T-helper 1 cell treated with Interleukin-12 subunit alpha and Interleukin-12 subunit beta and Interleukin-4 antibody, amounts not matched to agents 30 ng/mL and 1 ng/mL, for 36 hours (primary cell): ENCODE measurements at places on chromosomes 6 and 20. TPM values are rescaled to one million over a fixed set of nuclear protein-coding genes. Genes with fewer than 3 reads are reported as not detected.

SOBP gene
- 0.20 and 0.27 TPM in 2 replicates for total RNA-seq

SMLR1 gene
- not detected in 2 replicates for total RNA-seq

PTCRA gene
- not detected in 2 replicates for total RNA-seq

FAM162B gene
- total RNA-seq, result not detected in 2 replicates

GTSF1L gene
- 0.71 TPM in 1 of 2 replicates, not detected in the other for total RNA-seq

CST1 gene
- not detected in 2 replicates for total RNA-seq

RUNX2 gene
- 12.7 and 14.6 TPM in 2 replicates for total RNA-seq

STX7 gene
- total RNA-seq, result 24.3 and 24.7 TPM in 2 replicates

CAP2 gene
- total RNA-seq, result not detected in 2 replicates

GJA10 gene
- total RNA-seq, result 0.15 and 0.22 TPM in 2 replicates

SUMO4 gene
- total RNA-seq, result 17.3 and 18.7 TPM in 2 replicates

CAGE1 gene
- total RNA-seq, result 0.07 TPM in 1 of 2 replicates, not detected in the other

CST4 gene
- not detected in 2 replicates for total RNA-seq

EEF1A2 gene
- total RNA-seq, result 1.2 and 1.6 TPM in 2 replicates

PMEPA1 gene
- total RNA-seq, result 0.47 TPM in 1 of 2 replicates, not detected in the other

THBD gene
- not detected in 2 replicates for total RNA-seq

NMBR gene
- not detected in 2 replicates for total RNA-seq

FAM209B gene
- total RNA-seq, result 2.5 and 2.7 TPM in 2 replicates

TSHZ2 gene
- 28.4 and 29.4 TPM in 2 replicates for total RNA-seq

ASCC3 gene
- total RNA-seq, result 73.1 and 76.7 TPM in 2 replicates

PPIL6 gene
- 0.29 TPM in 1 of 2 replicates, not detected in the other for total RNA-seq

SLC35D3 gene
- total RNA-seq, result not detected in 2 replicates

SCUBE3 gene
- total RNA-seq, result not detected in 2 replicates

AIF1 gene
- total RNA-seq, result 47.7 and 54.0 TPM in 2 replicates

RIPOR3 gene
- total RNA-seq, result not detected in 2 replicates

ALDH8A1 gene
- total RNA-seq, result 2.8 and 4.5 TPM in 2 replicates

NR2E1 gene
- not detected in 2 replicates for total RNA-seq

NRN1 gene
- 3.1 and 5.8 TPM in 2 replicates for total RNA-seq

GSTA4 gene
- total RNA-seq, result 3.7 and 4.8 TPM in 2 replicates

VWA7 gene
- total RNA-seq, result 6.0 and 6.2 TPM in 2 replicates

E2F3 gene
- 35.0 and 36.0 TPM in 2 replicates for total RNA-seq

CDH22 gene
- total RNA-seq, result not detected in 2 replicates

TRIM31 gene
- not detected in 2 replicates for total RNA-seq
